ENCODE measurements at places on chromosomes 12 and 14.

- no peak for DNase-seq
Measured at GRCh38 chr12:75954749-75955148, 76.8 kb downstream of the PHLDA1 start.

DNA sequence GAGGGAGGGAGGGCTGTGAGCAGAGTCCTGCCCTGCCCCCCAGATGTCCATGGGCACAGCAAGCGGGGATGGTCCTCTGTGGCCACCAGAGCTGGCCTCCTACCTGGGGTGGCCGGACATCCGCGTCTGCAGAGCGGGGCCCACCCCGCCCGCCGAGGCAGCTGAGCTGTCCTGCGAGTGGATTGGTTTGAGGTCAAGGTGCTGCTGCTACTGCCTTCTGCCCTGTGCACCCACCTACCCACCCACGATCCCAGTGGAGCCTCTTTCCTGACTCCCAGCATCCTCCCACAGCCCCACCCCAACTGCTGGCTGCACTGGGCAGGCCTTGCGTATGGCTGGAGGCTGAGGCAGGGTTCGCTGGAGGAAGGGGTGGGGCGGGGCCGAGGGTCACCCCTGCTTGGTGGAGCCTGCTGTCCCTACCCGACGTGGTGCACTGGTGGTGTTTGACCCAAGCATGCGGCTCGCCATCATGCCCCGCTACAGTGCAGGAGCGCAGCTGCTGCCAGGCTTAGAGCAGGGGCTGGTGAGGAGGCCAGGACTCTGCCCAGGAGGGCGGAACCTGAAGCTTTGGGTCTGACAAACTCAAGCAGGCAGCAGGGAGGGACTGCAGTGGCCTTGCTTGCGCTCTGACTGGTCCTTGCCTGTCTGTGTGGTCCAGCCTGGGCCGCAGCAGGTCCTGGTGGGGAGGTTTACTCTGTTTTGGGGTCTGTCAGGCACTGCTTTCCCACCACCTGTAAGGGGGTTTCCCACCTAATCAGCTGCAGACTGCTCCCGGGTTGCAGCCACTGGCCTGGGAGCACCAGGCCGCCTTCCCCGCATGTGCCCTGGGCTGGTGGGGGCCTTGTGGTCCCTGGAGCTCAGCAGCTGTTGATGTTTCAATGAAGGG, 23.7 kb downstream of the CEP170B start:
- DNase-seq: no peak

DNA sequence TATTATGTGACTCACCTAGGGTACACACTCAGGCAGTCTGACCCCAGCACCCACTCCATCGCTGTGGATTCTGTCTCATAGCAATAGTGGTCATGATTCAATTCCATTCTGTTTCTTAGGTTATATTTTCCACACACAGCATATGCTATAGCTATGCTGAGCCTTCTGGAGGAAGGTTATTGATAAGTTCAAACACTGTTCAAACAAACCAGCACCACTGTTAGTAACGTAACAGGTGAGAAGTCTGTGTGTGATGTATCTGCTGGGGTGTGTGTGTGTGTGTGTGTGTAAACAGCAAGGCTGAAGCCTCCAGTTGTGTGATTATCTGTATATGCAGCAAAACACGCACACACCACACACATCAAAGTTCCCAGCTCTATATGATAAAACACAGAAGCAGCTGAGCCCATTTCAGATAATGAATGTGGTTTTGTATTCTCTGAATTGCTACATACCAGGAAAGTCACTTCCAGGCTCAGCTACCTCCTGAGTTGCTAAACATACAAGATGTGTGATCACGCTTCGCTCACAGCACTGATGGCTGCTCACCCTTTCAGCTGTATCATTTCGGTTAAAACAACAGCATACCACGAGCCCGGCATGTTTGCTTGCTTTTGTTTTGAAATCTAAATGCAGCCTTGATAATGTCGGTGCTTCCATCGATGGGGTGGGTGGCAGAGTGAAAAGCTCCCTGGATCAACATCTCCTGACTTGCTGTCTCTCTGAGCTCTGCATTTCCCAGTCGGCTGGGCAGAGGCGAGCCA, 6.8 kb upstream of the SYNE3 start:
- peak; percentile 59 for DNase-seq

GRCh38 chr12:113781415-113782198, 184.5 kb downstream of the RBM19 start:
- DNase-seq: no peak

GRCh38 chr14:85853996-85854526, 324.1 kb downstream of the FLRT2 start:
- no peak for DNase-seq

DNA sequence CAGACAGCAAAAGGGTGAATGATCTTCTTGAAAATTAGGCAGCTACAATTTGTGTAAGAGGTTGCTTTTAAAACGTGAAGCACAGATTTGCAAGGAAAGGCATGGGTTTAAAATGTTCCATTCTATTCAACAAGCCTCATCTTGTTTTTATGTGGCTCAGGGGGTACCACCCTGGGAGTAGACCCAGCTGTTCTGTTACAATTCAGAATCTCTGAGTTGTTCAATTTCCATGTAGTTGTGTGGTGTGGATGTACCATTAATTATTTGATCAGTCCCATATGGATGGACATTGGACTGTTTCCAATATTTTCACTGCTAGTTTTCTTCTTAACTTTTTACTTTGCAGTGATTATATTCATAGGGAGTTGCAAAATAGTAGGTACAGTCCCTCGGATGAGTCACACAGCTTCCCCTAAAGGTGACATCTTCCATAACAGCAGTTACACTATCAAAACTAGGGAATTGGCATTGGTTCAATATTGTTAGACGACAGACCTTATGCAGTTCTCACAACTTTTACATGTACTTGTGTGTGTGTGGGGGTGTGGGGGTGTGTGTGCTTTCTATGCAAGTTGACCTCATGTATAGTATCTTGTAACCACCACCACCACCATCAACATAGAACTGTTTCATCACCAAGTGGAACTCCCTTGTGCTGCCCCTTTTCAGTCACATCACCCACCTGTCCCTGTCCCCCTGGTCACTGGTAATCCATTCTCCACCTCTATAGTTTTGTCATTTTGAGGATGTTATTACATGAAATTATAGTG, 59.0 kb upstream of the CAPRIN2 start:
- no peak for DNase-seq

GRCh38 chr12:42857106-42857505, 267.6 kb upstream of the PRICKLE1 start:
- no peak for DNase-seq

DNA sequence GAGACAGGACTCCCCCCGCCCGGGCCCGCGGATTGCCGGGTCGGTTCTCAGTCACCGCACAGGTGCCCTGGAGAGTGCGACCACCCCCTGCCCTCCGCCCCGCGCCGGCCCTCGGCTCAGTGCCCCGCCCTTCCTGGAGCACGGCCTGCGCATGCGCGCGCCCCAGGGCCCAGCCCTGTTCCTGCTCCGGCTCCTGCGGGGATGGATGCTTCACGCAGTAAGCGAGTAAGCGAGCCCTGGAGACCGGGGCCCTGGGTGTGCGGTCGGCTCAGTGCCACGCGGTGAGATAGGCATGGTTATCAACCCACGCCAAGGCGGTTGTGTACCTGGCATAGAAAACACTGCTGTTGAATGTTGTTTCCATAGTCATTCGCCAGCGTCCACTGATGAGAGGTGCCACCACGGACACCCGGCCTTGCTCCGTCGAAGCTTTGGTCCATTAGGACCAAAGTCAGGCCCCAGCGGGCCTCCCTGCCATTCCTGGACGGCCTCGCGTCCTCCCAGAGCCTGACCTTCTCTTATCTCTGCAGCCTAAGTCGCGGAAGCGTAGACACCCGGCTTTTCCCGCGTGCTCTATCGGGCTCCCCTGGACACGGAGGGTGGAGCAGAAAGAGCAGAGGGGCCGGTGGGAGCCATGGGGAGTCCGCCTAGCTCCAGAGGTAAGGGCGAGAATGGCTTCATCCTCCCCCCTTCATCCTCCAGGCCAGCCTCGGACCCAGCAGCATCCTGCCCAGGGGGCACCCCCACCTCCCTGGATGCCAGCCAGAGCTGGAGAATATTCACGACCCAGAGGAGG, 90.6 kb downstream of the PAPOLA start:
- peak; percentile 62 for DNase-seq

GRCh38 chr14:39434401-39434800, 2.2 kb upstream of the FBXO33 start:
- no peak for DNase-seq

- no peak for DNase-seq
Measured at GRCh38 chr12:68462803-68463202, 130.6 kb upstream of the MDM1 start.

GRCh38 chr12:93108985-93109384, 179.9 kb upstream of the EEA1 start:
- no peak for DNase-seq

GRCh38 chr12:30880061-30880460, 46.5 kb upstream of the TSPAN11 start:
- DNase-seq: no peak

DNA sequence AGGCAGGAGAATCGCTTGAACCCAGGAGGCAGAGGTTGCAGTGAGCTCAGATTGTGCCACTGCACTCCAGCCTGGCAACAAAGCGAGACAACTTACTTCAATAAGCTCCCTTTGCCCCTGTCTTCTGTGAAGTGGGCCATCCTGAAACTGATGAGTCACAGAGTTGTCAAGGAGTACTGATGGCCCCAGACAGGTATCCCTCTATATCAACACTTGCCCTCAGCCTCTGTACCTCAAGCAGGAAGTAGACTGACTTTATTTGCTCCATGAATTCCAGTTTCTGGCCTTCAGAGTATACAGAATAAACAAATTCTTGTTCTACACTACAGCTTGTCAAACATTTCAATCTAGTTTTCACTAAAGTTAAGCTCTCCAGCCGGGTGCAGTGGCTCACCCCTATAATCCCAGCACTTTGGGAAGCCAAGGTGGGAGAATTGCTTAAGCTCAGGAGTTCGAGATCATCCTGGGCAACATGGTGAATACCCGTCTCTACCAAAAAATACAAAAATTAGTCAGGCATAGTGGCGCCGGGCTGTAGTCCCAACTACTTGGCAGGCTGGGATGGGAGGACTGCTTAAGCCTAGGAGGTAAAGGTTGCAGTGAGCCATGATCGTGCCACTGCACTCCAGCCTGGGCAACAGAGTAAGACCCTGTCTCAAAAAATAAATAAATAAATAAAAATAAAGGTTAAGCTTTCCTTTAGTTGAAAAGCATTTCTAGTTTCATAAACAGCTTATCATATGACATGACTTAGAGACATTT, 16.4 kb upstream of the LRP10 start:
- DNase-seq: no peak

- DNase-seq: no peak
Measured at GRCh38 chr12:124603100-124603541, 35.7 kb upstream of the NCOR2 start.

- no peak for DNase-seq
Measured at GRCh38 chr12:72269491-72269890, 2.7 kb upstream of the TRHDE start.

DNA sequence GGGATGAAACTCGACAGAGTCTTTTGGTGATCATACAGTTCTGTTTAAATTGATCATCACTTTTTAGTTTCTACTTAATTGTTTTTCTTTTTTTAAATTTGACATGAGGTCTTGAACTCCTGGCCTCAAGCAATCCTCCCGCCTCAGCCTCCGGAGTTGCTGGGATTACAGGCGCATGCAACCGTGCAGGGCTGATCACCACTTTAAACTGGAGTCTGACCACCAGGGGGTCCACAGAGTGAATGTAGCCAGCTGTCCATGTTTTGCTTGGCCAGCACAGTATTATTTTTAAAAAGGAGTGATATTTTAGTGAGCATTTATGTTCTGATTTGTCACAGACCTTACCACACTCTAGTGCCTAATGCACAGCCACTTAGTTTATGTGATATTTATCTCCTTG, 10.7 kb downstream of the DAAM1 start:
- no peak for DNase-seq
